ENCODE measurements at places on chromosomes 3 and 15.

DNA sequence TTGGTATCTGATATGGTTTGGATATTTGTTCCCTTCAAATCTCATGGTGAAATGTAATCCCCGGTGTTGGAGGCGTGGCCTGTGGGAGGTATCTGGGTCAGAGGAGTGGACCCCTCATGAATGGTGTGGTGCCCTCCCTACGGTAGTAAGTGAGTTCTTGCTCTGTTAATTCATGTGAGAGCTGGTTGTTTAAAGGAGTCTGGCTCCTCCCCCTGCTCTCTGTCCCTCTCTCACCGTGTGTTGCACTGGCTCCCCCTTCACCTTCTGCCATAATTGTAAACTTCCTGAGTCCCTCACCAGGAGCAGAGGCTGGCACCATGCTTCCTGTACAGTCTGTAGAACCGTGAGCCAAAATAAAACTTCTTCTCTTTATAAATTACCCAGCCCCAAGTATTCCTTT lies 246.9 kb upstream of the AGTR1 start:
- DNase-seq = peak; percentile 12

DNA sequence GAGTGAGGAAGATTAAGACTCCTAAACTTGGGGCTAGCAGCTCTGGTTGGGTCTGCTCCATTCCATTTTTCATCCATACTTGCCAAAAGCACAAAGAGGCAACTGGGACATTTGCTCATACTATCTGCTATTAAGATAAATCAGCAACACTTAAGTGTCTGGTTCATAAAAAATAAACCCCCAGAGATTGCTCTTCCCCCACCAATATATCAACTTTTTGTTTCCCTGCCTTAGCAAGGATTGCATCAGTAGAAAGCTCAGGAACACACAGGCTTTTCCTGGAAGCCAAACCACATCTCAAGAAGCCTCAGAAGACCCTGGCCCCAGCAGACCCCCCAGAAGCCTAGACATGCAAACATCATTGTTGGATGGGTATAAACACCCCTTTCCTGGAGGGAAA lies 232.4 kb upstream of the WNT5A start:
- no peak for DNase-seq

DNA sequence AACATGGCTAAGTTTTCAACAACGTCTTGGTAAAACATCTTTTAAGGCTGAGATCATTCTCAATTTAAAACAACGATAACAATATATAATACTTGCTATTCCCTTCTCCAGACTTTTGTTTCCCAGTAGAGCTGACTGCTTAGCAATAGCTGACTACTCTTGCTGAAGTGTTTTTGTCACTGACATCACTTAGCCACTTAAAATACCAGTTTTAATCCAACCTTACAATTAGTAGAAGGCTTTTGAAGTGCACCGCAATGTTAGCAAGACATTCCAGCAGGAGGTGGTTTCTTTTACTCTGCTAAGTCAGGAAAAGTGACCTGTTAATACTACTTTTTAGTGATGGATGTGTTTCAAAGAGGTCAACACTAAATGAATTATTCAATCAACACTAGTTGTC lies 28.7 kb upstream of the GBE1 start:
- no peak for DNase-seq

GRCh38 chr3:187694801-187695200 lies 7.6 kb downstream of the RTP2 start:
- DNase-seq = no peak

DNA sequence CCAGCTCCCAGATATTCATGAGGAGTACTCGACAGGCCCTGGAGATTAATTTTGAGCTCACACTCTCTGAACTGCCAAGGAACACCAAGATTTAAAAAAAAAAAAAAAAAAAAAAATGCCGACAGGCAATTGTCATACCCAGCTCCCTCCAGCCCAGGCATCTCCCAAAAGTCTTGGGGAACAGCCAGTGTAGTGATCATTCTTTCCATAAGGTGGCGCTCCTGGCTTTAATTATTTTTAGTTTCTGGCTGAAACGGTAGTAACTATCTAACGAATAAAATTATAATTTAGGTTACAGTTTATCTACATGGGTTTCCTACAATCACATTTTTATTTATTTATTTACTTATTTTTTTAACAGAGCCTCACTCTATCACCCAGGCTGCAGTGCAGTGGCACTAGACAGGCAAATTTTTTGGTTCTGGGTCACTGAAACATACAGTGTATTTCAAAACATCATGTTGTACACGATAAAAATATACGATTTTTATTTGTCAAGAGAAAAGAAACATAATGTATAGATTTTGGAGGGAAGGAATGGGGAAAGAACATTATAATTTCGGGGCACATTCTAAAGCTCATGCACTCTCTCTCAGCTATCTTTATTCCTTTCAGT lies 157.3 kb downstream of the ADAMTS9 start:
- peak; percentile 89 for DNase-seq

- no peak for DNase-seq
Measured at GRCh38 chr3:172148702-172149565, 109.6 kb downstream of the FNDC3B start.

GRCh38 chr15:98996624-98997023 lies 11.0 kb downstream of the PGPEP1L start:
- DNase-seq = no peak
